ENCODE measurements at places on chromosomes 3 and 15.

- DNase-seq = no peak
Observed at GRCh38 chr15:93801206-93801605, 430.2 kb upstream of the MCTP2 start.

- no peak for DNase-seq
Observed at GRCh38 chr3:151305060-151305774, 11.4 kb downstream of the GPR87 start.

- no peak for DNase-seq
Observed at GRCh38 chr15:55183679-55184078, 13.1 kb downstream of the RSL24D1 start.

GRCh38 chr15:25863111-25863967 lies at the start of gene ATP10A:
TSS of gene ATP10A (minus strand) at chr15:25863327. CDS start at chr15:25863096, 231 bp downstream.
- no peak for DNase-seq

- no peak for DNase-seq
Observed at GRCh38 chr3:178465260-178466180, 70.7 kb upstream of the KCNMB2 start.

- DNase-seq = no peak
Observed at GRCh38 chr3:21310891-21311290, 440.1 kb downstream of the ZNF385D start.

GRCh38 chr3:1532935-1533606 lies 440.2 kb downstream of the CNTN6 start:
- no peak for DNase-seq

- no peak for DNase-seq
Observed at GRCh38 chr15:101580431-101580830, 71.8 kb downstream of the TM2D3 start.

DNA sequence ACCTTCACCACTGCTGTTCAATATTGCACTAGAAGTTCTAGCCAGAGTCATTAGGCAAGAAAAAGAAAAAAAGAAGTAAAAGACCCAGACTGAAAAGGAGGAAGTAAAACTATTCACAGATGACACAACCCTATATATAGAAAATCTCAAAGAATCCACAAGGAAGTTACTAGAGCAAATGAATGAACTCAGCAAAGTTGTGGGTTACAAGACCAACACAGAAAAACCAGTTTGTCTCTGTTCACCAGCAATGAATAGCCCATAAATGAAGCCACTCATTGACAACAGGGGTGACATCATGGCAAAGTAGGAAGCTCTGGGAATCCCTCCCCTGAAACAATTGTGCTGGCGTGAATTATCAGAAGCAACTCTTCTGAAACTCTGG lies 4.6 kb downstream of the CFAP100 start:
- DNase-seq = no peak

DNA sequence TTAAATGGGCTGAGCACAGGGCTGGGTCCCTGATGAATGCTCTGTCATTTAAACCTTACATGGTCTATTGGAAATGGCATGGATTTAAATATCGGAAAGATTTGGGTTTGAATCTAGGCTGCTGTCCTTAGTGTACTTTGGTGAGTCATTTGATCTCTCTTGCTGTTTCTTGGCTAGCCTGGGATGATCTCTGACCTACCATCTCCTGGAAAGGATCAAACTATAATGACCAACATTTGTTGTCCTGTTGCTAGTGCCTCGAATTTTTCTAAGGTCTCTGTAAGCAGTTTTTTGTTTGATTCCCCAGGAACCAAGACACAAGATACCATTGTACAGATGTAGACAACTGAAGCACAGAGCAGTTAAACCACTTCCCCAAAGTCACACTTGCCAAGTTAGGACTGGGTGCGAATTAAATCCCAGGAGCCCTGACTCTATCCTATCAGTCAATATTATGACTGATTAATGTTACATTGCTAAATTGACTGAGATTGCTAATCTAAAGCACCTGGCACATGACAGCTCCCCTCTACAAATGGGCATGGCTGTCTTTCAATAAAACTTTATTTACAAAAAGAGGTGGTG lies 244.9 kb upstream of the MCTP2 start:
- DNase-seq = no peak
